ENCODE measurements at places on chromosomes 1 and 21. TPM values are rescaled to one million over a fixed set of nuclear protein-coding genes. Genes with fewer than 3 reads are reported as not detected.
A peak's percentile ranks its signal among the peaks of the same experiment; 100 is the strongest.

DNA sequence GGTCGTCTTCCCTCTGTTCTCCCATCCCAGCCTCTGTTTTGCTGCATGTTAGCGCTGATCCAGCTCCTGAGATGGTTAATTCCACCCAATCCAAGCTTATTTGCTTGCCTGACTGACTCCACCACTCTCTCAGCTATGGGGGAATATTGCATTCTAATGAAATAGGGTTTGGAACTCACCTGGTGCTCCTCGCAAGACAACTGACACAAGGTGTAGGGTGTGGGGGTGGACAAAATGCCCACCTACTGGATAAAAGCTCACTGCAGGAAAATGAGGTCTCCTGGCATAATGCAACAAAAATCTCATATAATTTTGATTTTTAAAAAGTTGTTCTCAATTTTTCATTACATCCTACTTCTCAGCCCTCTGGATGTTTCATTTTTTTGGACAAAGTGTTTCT, 259.0 kb downstream of the ZNF648 start:
- no peak for ATAC-seq

GRCh38 chr1:164223378-164223777, 335.6 kb upstream of the PBX1 start:
- ATAC-seq, result no peak

GRCh38 chr1:44328671-44329416, 26.2 kb downstream of the ERI3 start:
- ATAC-seq, result no peak

DNA sequence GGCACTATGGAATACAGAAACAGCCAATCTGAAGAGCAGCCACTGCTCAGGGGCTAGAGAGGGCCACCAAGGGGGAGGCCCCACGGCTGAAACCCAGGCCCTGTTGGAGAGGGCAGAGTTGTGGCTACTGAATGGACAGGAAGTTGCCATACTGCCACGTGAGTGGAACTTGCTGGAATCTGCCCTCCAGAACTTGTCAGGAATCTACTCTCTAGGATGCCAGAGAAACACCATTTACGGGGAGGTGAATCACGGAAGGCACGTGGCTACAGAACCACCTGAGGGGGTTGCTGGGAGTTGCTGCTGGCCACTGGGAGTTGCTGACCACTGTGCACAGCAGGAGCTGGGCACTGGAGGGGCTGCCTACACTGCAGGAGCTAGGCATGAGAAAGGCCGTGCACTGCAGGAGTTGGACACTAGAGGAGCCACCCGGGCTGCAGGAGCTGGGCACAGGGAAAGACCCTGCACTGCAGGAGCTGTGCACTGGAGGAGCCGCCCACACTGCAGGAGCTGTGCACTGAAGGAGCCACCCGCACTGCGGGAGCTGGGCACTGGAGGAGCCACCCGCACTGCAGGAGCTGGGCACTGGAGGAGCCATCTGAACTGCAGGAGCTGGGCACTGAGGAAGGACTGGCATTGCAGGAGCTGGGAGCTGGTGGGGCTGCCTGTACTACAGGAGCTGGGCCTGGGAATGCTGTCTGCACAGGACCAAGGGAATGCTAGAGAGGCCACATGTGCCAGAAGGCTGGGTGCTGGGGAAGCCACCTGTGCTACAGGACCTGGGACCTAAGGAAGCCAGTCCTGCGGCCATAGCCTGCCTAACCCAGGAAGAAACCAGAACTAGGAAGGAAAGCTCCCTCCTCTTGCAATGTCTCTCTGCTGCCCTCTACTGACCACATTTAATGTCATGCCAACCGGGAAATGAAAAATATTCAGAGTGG, 343.4 kb downstream of the MATN1 start:
- peak; percentile 40 for ATAC-seq

- no peak for ATAC-seq
Observed at GRCh38 chr1:65255035-65255655, 54.2 kb upstream of the DNAJC6 start.

GRCh38 chr1:187032316-187032981, 203.7 kb downstream of the PLA2G4A start:
- ATAC-seq, result no peak

GRCh38 chr1:184982002-184982954, 8.0 kb upstream of the NIBAN1 start:
- ATAC-seq, result peak; percentile 100

DNA sequence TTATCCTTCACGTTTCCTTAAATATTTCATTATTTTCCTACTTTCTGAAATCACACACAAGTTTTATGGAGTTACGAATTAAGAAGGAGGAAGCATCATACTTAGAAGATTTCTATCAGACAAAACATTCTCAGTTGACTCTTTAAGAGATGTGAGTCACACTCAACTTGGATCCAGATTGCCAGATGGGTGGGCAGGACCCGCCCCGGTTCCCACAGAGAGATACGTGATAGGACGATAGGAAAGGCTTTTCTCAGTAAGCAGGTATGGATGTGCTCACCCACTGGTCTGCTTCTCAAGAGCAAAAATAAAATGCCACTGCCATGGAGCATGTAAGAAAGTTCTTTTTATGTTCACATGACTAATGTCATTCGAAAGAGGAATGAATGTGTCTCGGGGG, 392.6 kb downstream of the MRPL39 start:
- ATAC-seq, result no peak

The CELA2B gene
- total RNA-seq, result not detected

The ILDR2 gene
- 5.8 TPM for total RNA-seq

The PDC gene
- total RNA-seq, result not detected

The ELAPOR1 gene
- 33.3 TPM for total RNA-seq

The CSF3R gene
- 0.90 TPM for total RNA-seq

The LCE3E gene
- total RNA-seq, result not detected

All from activated T-helper 17 cell treated with anti-CD3 and anti-CD28 coated beads, Interleukin-2, amount 50 U/mL, for 72 hours (primary cell).